Mammary epithelial cell (primary cell): ENCODE measurements at places on chromosomes 5 and 9. TPM values are rescaled to one million over a fixed set of nuclear protein-coding genes. Genes with fewer than 3 reads are reported as not detected.

DNA sequence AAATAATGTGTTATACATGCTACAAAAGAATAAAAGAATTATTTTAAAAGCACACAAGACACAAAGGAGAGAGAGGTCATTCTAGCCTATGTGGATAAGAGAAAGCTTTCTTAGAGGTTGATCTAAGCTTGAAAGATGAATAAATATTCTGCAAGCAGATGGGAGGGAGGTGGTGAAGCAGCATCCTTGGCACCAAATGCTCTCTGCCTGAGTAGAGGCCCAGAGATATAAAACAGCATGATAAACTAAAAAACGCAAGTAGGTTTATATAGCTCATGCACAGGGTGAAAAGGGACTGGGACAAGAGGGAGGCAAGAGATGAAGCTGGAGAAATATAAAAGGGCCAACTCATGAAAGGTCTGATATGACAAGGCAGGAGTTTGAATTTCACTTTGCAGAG lies 283.2 kb upstream of the POU5F2 start:
- DNase-seq = no peak

- no peak for DNase-seq
Measured at GRCh38 chr9:34577400-34578240, 11.9 kb downstream of the CNTFR start.

- peak; percentile 32 for DNase-seq
Measured at GRCh38 chr5:96936431-96937320, 796 bp downstream of the LNPEP start.

The OR1L4 gene
- polyA plus RNA-seq = not detected

The PCDHGA2 gene
- polyA plus RNA-seq = 2.0 TPM

GRCh38 chr9:10479172-10479571 lies 133.6 kb downstream of the PTPRD start:
- DNase-seq = no peak
